ENCODE measurements at places on chromosomes 11 and 22.

DNA sequence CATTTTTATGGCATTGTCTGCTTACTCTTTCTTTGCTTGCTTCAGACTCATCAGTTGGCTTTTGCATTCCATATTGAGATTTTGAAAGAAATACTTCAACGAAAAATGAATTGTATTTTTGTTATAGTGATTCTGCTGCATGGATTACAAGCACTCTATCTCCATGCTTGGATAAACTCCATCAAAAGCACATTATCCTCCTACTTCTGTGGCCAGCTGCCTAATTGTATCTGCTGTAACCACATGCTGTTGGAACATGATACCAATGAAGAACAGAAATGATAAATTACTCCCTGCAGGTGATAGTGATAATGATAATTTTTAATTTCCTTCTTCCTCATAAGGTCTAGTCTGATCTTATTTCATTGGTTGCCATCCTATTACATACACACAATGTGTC, 100.8 kb downstream of the PRMT3 start:
- DNase-seq = no peak

GRCh38 chr11:71929491-71929890, 645 bp downstream of the RNF121 start:
- no peak for DNase-seq

DNA sequence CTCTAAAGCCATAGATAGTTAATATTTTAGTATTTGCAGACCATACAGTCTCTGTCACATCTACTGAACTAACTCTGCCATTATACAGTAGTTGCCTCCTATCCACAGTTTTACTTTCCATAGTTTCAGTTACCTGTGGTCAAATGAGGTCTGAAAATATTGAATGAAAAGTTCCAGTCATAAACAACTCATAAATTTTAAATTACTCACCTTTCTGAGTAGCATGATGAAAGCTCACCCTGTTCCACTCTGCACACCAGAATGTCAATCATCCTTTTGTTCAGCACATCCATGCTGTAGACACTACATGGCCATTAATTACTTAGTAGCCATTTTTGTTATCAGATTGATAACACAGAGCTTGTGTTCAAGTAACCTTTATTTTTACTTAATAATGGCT, 51.7 kb upstream of the ME3 start:
- no peak for DNase-seq

- DNase-seq = peak; percentile 70
Measured at GRCh38 chr11:67356864-67357561, 3.7 kb upstream of the POLD4 start.
